IPS-NIHi11 (cell line): ENCODE measurements at places on chromosomes 2 and 18.
A peak's percentile ranks its signal among the peaks of the same experiment; 100 is the strongest.

DNA sequence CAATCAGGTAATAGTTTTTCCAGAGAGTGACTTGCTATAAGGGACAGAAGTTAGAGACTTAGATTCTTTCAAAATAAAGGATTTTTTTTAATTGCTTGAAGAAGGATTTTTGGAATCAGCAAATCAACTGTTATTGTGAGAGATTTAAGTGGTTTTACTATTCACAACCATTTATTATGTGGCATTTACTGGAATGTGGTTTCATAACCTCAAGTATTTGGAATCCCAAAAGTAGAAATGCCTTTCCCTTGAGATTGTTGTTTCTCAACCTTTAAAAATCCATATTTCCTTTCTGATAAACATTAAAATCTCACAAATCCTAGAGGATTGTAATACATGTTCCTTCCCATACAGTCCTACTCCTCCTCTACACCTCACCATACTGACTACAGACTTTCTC lies 5.0 kb downstream of the TANK start:
- no peak for DNase-seq

- no peak for DNase-seq
These were observed 98.5 kb upstream of the DOCK10 start for GRCh38 chr2:225140723-225141122.

- no peak for DNase-seq
These were observed 75.0 kb downstream of the PTGR3 start for GRCh38 chr18:75133721-75134610.

- no peak for DNase-seq
These were observed 922.5 kb downstream of the SUCLG1 start for GRCh38 chr2:83536556-83536955.

- DNase-seq, result no peak
These were observed 65.9 kb downstream of the CDH20 start for GRCh38 chr18:61398961-61399705.

GRCh38 chr2:58562276-58562675 lies 321.2 kb upstream of the FANCL start:
- no peak for DNase-seq

- no peak for DNase-seq
These were observed 280.9 kb upstream of the RAB6C start for GRCh38 chr2:129698593-129698992.

DNA sequence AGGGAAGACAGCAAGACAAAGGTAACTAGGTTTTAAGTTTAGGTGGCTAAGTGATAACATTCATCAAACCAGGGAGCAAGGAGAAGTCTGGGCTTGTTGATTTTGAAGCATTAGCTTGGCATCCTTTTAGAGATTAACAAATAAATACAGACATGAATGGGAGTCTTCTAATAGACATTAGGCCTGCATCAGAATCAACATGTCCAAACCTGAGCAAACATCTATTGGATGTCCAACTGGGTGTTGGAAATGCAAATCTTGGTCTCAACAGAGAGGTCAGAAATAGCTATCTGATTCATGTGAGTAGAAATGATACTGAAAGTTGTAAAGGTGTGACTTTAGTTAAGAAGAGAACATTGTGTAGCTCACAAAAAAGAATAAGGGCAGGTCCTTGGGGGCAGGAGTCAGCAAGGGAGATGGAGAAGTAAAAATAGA lies 85.5 kb upstream of the RND3 start:
- no peak for DNase-seq

DNA sequence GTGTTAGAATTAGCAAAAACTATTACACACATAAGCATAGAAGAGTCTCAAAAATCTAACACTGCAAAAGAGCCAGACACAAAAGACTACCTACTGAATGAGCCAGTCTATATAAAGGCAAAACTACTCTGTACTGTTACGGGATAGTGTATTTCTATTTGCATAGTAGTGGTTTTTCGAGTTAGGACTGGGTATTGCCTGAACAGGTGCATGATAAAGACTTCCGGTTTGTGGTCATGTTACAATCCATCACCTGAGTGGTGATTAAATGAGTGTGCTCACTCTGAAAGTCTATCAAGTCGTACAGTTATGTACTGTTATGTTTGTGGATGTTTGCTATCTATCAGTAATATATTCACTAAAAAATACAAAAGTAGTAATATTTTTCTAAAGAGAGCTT lies 523.3 kb upstream of the SYT4 start:
- no peak for DNase-seq

DNA sequence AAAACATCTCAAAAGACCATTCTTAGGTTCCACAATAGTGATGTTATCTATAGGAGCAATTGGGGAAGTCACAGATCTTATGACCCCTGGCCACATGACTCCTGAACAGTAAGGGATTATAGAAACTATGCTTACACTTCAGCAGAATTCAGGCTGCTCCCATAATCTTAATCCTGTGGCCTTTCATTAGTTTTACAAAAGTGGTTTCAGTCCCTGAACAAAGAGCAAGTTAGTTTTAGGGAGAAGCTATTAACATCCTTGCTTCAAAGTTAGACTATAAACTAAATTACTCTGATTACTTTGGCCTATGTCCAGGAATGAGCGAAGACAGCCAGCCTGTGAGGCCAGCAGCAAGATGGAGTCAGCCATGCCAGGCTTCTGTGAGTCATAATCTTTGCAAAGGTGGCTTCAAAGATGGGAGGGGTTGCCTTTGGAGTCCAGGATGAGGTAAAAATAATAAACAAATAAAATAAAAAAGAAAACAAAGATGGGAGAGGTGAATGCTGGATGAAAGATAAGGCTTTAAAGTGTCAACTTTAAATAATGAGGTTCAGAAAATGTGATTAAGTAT lies 168.7 kb upstream of the NDUFV2 start:
- no peak for DNase-seq

GRCh38 chr2:86290596-86291327 lies 46.7 kb downstream of the REEP1 start:
- DNase-seq, result no peak

- no peak for DNase-seq
These were observed 157.4 kb downstream of the LTBP1 start for GRCh38 chr2:33104052-33104623.

GRCh38 chr2:117557626-117558025 lies 256.9 kb upstream of the DDX18 start:
- DNase-seq, result no peak

DNA sequence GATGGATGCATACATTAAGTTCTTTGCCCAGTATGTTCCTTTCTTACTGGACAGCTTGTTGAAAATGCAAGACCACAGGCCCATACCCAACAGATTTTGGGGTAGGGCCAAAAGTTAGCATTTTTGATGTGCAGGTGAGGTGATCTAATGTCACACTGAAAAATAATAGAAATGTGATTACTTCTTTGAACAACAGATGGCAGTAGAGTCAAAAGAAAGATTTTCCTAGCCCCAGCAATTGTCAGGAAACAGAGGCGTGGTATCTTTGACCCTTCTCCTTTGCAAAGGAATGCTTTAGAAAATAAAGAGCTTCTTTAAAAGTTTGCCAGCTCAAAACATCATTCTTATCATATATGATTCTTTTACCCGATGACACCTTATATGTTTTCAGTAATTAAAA lies 343.6 kb upstream of the SYT4 start:
- peak; percentile 43 for DNase-seq

GRCh38 chr2:160405077-160405867 lies 88.3 kb downstream of the RBMS1 start:
- no peak for DNase-seq

GRCh38 chr2:9973690-9974089 lies 22.2 kb downstream of the GRHL1 start:
- DNase-seq, result no peak

DNA sequence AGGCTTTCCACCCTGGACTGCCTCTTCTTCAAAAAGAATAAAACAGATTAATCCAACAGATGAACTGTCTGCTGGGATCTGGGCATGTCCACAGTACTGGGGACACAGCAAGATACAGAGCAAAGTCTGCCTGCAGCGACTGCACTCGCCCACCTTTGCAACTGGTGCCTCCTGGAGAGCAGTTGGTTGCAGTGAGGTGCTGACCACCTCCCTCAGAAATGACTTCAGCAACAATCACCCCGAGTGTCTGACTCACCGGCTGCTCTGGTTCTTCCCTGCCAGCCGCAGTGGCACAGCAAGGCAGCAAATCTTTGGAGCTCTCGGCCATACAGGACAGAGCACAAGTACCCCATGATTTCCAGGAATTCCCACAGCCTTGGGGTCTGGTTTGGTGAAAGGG lies 179.7 kb downstream of the ANAPC1 start:
- no peak for DNase-seq

DNA sequence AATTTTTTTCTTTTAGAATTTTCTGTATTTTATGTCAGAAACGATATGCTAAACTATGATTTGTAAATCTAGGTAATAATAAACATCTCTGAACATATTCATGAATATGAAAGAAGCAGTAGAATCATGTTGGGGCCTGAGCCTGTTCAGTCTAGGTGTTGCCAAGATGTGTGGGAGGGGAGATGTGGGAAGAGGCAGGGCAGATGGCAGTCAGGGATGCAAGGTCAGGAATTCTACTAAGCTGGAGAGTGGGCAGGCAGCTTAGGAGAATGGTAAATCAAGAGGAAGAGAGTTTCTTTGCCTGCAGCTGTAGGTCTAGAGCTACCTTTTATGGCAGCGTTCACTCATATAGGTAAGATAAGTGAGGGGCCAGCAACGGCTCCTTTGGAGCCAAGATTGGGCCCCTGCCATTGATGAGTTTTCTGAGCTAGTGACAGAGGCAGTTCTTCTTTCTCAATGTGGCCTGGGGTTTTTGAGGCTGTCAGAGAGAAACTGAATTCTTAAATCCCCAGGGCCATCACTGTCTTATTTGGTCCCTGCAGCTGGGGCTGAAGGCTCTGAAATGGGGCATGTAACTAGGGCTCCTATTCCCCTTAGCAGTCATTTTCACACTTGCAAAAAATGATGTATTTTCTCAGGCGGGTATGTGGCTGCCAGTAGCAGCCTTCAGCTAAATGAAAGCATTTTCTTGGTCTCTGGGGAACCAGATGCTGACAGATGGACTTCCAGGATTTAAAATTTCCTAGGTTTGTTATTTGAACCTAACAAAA lies 232.8 kb downstream of the PIK3C3 start:
- no peak for DNase-seq

DNA sequence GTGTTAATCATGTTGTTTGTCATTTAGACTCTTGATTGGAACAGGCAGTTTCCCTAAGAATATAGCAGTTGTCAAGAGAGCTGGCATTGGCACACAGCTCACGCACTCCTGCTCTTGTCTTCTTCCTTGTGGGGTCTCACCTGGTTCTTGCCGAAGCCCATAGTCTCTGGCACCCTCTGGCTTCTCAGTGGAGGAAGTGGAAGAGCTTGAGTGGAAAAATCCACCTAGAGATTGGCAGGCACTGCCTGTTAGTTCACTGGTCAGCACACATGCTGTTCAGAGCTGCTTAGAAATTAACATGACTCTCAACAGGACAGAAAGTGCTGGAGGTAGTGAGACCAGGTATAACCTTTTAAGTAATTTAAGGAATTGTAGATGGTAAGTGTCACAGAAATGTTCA lies 28.3 kb downstream of the SCTR start:
- DNase-seq, result no peak

- no peak for DNase-seq
These were observed 38.2 kb upstream of the PPM1B start for GRCh38 chr2:44130441-44130840.

DNA sequence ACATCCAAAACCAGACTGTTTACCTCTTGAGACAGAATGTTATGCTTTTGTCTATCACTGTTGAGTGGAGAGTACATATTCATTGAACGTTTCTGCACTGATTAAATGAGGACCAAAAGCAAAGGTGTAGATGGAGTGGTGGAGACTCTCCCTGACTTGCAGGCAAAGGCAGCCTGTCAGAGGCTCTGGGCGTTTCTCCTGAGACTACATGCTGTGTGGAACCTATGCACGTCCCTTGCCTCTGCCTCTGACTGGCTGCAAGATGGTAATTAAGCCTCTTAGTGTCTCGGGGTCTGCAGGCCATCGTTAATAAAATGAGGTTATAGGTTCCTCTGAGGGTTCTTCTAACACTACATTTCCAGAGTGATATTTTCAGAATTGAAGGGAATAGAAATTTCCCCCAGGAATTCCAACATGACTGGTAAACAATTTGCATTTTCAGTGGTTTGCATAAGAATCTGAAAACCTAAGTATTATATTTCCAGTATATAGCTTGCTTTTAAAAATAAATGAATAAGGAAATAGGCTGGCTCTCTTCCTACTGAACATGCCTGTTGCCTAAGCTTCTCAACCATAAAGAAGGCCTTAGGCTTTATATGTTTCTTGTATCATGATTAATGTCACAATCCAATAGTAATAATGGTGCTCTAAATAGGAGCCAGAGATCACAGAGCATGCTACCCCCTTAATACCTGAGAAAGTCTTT lies 107.4 kb downstream of the FTCDNL1 start:
- no peak for DNase-seq
